Stimulated activated CD8-positive, alpha-beta memory T cell treated with anti-CD3 and anti-CD28 coated beads, Interleukin-2, amount 100 ng/mL, for 1 hour (primary cell): ENCODE measurements at places on chromosomes 7 and 10.

- DNase-seq, result no peak
Observed at GRCh38 chr10:34615770-34616169, 199.3 kb downstream of the PARD3 start.

- DNase-seq, result no peak
Observed at GRCh38 chr7:30933124-30933974, 21.7 kb downstream of the AQP1 start.

DNA sequence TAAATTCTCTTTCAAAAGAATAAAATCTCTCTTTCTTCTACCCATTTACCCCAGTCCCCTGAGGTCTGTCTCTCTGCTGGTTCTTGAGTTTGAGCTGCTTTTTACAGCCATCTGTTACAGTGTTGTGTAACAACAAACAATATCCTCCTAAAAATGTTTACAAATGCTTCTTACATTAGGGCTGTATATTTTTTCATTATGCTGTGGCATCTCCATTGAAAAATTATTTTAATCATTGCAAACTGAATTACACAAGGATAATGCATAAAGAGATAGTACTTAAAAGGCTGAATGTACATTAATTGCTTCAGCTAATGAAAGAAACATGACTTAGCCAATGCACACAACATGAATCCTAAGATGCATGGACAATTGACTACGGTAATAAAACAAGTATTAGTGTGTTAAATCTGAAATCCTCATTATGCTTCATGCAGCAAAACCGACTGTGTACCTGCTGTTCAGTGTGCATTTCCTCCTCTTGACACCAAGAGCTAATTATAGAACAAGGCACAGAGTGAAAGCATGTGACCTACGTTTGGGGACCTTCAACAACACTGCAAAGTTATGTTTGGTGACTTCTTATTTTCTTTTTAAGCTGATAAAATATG is 181.7 kb upstream of the RHOBTB1 start:
- no peak for DNase-seq

- DNase-seq, result no peak
Observed at GRCh38 chr7:95686109-95686508, 86.2 kb upstream of the DYNC1I1 start.

GRCh38 chr10:24249829-24250415 is 41.0 kb downstream of the KIAA1217 start:
- DNase-seq, result no peak
